Sciatic nerve (tissue), 2 donors: ENCODE measurements at places on chromosomes 3 and 15.

DNA sequence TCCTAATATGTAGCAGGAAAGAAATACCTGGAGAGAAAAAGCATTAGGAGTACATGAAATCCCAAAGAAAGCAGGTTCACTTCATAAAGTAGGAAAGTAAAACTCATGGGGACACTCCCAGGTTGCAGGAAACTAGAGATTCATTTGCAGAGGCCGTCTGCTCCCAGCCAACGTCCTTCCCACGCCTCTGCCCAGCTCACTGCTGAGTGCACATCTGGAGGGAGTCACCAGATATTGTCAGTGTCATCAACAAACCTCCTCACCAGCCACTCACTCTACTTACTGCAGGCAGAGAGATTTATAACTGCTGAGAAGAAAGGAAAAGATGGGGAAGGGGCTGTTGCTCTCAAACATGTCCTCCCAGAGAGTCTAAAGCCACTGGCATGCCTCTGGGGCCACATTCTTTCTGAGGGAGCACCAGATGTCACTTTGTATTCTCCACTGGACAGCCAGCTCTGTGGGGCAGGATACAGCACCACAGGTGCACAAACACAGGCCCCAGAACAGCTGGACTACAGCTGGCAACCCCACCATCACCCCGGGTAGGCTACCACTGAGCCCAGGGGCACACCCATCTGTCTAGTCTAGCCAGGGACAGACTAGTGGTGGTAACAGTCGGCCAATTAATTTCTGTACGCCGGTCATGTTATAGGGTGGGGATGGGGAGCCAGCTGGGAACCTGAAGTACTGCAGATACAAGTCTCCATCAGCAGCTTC, 64.5 kb downstream of the NPTN start:
- DNase-seq = no peak

GRCh38 chr3:56321892-56322291, 146.4 kb downstream of the ERC2 start:
- no peak for DNase-seq

GRCh38 chr3:195154793-195155535, 116.0 kb downstream of the XXYLT1 start:
- DNase-seq = peak; percentile 86

DNA sequence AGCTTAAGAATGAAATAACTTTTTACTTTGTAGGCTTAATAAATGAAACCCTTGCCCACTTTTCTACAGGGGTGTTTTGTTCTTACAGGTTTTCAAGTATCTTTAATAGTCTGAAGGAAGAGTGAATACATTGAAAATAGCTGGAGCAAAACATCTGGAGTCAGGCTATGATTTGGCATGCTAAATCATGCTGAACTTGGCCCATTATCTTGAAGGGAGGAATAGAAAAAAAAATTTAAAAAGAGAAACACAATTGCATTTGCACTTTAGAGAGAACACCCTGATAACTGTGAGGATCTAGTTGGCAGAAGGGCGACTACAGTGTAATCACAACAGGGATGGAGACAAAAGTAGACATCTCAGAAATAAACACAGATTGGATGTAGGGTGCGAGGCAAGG, 1.8 kb upstream of the IQGAP1 start:
- no peak for DNase-seq

DNA sequence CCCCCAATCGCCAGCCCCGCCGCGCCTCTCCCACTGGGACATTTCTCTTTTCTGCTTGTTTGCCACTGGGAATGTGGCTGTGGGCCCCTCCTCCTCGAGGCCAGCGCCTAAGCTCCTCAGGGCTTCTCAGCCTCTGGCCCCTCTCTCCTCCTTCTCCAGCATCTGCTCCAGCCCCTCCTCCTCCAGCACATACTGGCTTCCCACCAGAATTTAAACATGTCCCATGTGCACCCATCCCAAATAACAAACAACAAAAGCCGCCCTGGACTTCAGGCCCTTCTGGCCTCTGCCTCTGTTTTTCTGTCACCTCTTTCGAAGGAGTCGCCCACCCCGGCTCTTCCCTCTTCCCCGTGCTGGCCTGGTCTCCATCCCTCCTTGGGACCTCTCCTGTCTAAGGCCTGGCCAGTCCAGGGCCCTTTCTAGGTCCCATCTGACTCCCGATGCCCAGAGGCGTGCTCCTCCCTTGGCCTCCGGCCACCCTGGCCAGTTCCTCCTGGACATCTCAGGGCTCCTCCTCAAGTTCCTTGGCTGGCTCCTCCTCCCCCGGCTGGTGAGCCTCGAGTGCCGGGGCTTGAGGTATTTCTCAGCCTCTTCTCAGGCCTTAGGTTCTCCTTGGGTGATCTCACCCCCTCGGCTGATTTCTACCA, 94.6 kb upstream of the SLC6A6 start:
- no peak for DNase-seq

GRCh38 chr15:42732095-42732827, 4.7 kb downstream of the CDAN1 start:
- DNase-seq = no peak

- DNase-seq = no peak
Observed at GRCh38 chr15:70016511-70016994, 81.2 kb downstream of the TLE3 start.
